ENCODE measurements at places on chromosomes 7 and 10.

GRCh38 chr7:37977243-37977642, 56.8 kb downstream of the EPDR1 start:
- no peak for DNase-seq

DNA sequence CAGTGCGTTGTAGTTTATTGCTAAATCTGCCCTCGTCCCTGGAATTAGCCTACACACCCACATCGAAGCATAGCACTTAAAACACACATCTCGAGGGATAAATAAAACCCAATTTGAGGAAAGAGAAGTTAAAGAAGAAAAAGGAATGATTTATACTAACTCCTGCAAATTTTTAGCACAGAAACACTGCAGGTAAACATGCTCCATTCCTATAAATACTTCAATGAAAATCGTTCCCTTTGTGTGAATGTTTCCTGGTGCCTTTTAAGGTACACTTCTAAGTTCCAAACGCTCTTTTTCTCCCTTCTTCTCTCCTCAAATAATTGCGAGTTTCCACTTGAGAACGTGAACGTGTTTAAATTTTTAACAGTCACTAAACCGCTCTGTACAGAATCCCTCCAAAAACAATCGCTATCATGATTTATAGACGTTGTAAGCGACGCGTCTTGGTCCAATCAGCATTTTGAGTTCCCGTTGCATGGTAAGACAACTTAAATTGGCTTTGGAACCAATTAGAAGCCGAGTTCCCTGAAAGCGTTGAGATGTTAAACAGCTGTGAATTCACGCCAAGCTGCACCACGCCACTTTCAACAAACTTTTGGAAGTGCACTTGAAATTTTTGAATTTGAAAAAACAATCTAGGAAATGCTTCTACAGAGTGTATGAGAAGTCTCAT, 12.5 kb upstream of the EBLN1 start:
- DNase-seq, result no peak

- no peak for DNase-seq
These were observed 24.9 kb upstream of the KNDC1 start for GRCh38 chr10:133135116-133135465.

DNA sequence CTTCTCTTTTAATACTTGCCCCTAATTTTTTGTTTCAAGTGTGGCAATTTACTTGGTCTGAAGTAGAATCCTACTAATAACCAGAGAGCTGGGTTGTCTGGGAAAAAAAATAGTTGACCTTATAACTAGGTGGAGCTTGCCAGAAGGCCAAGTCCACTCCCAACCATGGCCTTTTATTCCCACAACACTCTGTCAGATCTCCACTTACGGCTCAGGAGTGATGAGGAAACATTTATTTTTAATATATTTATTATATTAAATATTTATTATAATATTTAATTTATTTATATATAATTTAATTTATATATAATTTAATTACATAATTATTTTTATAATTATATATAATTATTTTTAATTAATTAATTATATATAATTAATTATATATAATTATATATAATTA, 58.8 kb downstream of the TSPAN12 start:
- DNase-seq, result no peak

DNA sequence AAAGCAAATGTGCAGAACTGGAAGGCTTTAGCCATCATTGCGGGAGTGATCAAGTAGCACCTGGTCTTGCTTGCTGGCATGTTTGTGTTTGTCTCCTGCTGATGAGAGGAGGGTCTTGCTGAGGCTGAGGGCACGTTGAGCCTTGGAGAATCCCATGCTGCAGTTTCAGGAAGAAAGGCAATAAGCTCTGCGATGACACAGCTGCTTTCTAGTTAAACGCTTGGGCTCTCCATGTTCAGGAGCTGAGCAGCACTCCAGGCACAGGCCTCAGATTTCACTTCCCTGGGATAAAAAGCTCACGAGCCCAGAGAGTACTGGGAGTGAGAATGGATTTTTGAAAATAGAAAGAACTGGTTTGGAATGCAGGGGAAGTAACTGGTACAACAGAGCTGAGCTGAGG, 100.8 kb downstream of the LRRC18 start:
- no peak for DNase-seq

DNA sequence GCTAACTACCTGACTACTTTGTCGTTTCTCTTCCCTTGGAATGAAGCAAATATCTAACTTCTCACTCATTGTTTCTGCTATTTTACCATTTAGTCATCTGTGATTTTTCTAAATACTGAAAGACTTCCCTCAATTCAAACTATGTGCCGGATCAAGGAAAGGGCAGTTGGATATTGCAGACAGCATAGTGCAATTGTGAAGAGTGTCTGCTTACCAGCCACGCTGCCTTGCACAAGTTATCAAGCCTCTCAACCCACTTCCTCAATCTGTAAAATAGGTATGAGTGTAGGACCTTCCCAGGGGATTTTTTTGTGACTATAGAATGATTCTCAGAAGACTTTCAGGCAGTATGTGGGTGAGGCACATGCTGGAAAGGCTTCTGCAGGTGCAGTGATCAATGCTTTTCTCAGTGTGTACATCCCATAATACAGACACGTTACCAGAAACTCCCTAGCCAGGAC, 54.3 kb downstream of the EGFR start:
- no peak for DNase-seq

Measured in stimulated activated CD4-positive, alpha-beta T cell treated with anti-CD3 and anti-CD28 coated beads, Interleukin-1b, Interleukin-23, amount 100 ng/mL, for 24 hours (primary cell).